ENCODE measurements at places on chromosomes 12 and 14. TPM values are rescaled to one million over a fixed set of nuclear protein-coding genes. Genes with fewer than 3 reads are reported as not detected.

DNA sequence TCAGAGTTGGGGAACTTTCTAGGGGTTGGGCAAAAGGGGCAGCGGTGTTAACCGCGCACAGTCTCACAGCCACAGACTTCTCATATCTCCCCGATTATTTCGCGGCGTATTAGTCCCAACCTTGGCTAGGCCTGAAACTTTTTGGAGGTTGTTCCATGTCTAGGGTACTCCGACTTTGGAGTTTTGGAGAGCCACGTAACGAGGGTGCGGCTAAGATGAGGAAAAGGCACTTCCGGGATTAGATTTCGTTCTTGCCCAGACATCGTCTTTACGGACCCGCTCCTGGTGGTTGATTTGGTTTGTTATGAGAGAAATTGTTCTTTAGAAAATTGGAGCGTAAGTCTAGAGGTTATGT, 513 bp downstream of the CCNK start:
- no peaks in the 10 kb centered on the region for H3K36me3 ChIP-seq
- peak overlapping the region; percentile 74 for H3K27ac ChIP-seq
- H3K4me3 ChIP-seq: peak overlapping the region; percentile 78
- peaks cover 8% of the 10 kb centered on the region for H3K4me1 ChIP-seq

DNA sequence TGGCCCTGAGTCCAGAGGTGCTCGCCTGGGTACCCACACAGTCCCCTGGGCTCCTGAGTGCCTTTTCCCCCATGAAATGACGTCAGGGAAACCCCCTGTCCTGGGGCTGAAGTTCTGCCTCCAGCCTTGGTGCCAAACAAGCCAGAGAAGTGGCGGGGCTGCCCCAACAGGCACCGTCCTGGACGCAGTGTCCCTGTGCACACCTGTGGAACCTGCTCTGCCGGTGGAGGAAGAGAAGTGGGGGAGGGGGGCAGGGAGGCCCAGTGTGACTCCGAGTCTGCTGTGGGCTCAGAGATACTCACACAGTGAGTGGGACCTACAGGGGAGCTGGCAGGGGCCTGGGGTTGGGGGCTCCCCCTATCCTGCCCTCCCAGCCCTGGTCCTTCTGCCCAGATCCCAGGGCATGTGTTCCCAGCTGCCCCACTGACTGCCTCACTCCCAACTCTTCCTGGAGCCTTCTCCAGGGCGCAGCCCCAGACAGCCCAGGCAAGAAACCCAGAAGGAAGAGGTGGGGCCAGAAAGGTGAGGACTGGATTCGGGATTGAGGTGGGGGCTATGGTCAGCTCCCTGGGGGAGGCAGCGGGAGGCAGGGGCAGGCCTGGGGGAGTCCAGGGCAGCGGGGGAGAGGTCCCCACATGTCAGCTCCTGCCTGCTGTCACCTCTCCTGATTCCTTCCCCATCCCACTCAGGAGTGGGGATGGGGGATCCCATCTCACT, 24.7 kb downstream of the CCDC85C start:
- no peaks in the 10 kb centered on the region for H3K36me3 ChIP-seq
- H3K4me1 ChIP-seq: no peaks in the 10 kb centered on the region
- no peak for DNase-seq
- H3K4me3 ChIP-seq: no peak overlapping the region
- H3K27me3 ChIP-seq: no peaks in the 10 kb centered on the region

DNA sequence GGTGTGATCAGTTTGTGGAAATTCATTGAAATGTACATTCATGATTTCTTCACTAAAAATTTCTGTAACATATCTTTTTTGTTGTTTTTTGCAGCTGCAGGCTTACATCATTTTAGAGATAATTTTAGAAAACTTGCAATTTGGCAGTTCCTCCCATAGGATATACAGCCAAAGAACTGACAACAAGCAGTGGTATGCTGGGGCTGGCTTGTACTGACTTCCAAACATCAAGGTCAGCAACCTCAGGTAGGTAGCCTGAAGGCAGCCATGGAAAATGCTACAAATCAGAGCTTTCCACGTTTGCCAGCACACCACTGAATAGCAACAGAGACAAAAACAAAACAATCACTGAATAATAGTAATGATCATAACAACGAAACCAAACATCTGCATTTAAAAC, 21.2 kb downstream of the TRIM9 start:
- no peak overlapping the region for H3K27ac ChIP-seq
- H3K4me1 ChIP-seq: no peaks in the 10 kb centered on the region
- H3K27me3 ChIP-seq: no peaks in the 10 kb centered on the region

DNA sequence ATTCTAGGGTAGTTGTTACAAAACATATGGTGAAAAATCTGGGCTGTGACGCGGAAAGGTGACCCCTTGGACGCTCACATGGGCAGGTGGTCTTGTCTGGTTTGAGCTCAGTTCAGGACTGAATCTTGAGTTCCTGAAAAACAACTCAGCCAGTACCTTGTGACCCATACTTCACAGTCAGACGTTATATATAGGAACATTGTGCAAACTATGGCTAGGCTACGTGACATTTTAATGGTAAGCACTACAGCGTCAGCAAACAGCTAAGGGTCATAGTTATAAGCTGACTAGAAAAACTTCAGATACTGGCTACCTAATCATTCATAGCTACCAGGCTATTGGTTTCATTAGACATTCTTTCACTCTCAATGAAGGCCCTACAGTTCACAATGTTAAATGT, 14.8 kb upstream of the EDDM3A start:
- H3K27me3 ChIP-seq: no peaks in the 10 kb centered on the region
- no peaks in the 10 kb centered on the region for H3K4me1 ChIP-seq
- H3K36me3 ChIP-seq: no peaks in the 10 kb centered on the region
- no peak for DNase-seq
- H3K27ac ChIP-seq: no peak overlapping the region

- H3K27me3 ChIP-seq: no peaks in the 10 kb centered on the region
- no peaks in the 10 kb centered on the region for H3K4me1 ChIP-seq
- no peak overlapping the region for H3K27ac ChIP-seq
- H3K36me3 ChIP-seq: no peaks in the 10 kb centered on the region
- no peak for DNase-seq
Observed at GRCh38 chr12:120962532-120963020, 15.8 kb upstream of the HNF1A start.

DNA sequence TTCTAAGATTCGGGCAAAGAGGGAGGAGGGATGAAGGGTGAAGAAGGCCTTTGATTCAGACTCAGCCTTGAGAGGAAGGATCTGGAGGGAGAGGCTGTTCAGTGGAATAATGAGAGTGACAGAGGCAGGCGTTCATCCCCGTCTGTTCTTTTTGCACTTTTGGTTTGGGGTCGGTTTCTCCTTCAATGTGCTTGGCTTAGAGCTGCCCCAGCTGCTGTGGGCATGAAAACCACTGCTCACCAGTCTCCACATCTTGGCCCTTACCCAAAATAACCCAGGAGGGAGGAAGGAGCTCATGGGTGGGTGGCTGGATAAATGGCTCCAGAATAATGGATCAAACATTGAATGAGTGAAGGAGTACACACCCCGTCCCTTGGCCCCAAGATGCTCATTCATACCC, 261.7 kb upstream of the FKBP4 start:
- no peaks in the 10 kb centered on the region for H3K36me3 ChIP-seq
- H3K27ac ChIP-seq: no peak overlapping the region
- no peak for DNase-seq
- H3K27me3 ChIP-seq: no peaks in the 10 kb centered on the region
- no peak overlapping the region for H3K4me3 ChIP-seq
- H3K4me1 ChIP-seq: no peaks in the 10 kb centered on the region

GRCh38 chr14:34623506-34623905, 6.4 kb downstream of the SNX6 start:
- no peak for DNase-seq
- H3K4me3 ChIP-seq: no peak overlapping the region
- H3K27ac ChIP-seq: no peak overlapping the region
- no peaks in the 10 kb centered on the region for H3K27me3 ChIP-seq
- H3K4me1 ChIP-seq: no peaks in the 10 kb centered on the region

GRCh38 chr12:105524961-105525360, 194.5 kb downstream of the C12orf75 start:
- H3K27ac ChIP-seq: no peak overlapping the region
- H3K36me3 ChIP-seq: no peaks in the 10 kb centered on the region
- no peaks in the 10 kb centered on the region for H3K4me1 ChIP-seq
- H3K27me3 ChIP-seq: no peaks in the 10 kb centered on the region
- no peak for DNase-seq
- H3K4me3 ChIP-seq: no peak overlapping the region

DNA sequence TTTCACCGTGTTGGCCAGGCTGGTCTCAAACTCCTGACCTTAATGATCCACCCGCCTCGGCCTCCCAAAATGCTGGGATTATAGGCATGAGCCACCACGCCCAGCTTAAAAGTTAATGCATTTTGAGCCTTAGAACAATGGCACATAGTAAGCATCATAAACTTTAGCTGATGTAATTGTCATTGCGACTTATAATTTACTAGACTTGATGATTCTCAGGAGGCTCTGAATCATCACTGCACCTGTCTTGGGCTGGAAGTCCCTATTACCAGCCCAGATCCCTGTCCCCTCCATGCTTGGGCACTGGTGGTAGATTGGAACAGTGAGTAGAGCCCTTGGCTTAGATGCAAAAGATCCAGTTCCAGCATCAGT, 26.1 kb downstream of the KMT5A start:
- no peak overlapping the region for H3K4me3 ChIP-seq
- H3K4me1 ChIP-seq: no peaks in the 10 kb centered on the region
- H3K27me3 ChIP-seq: no peaks in the 10 kb centered on the region
- H3K36me3 ChIP-seq: peaks cover 3% of the 10 kb centered on the region

- H3K36me3 ChIP-seq: no peaks in the 10 kb centered on the region
- no peak overlapping the region for H3K4me3 ChIP-seq
- DNase-seq: no peak
- H3K27ac ChIP-seq: no peak overlapping the region
- H3K4me1 ChIP-seq: no peaks in the 10 kb centered on the region
- H3K27me3 ChIP-seq: no peaks in the 10 kb centered on the region
Observed at GRCh38 chr14:55730592-55731310, 150.7 kb downstream of the KTN1 start.

- DNase-seq: no peak
- H3K36me3 ChIP-seq: no peaks in the 10 kb centered on the region
- no peaks in the 10 kb centered on the region for H3K27me3 ChIP-seq
- no peaks in the 10 kb centered on the region for H3K4me1 ChIP-seq
Observed at GRCh38 chr14:72621387-72622065, 272.4 kb downstream of the DPF3 start.

- H3K4me3 ChIP-seq: no peak overlapping the region
- H3K27ac ChIP-seq: no peak overlapping the region
- H3K27me3 ChIP-seq: no peaks in the 10 kb centered on the region
- no peak for DNase-seq
- H3K4me1 ChIP-seq: no peaks in the 10 kb centered on the region
- no peaks in the 10 kb centered on the region for H3K36me3 ChIP-seq
Observed at GRCh38 chr12:2411616-2412304, 359.0 kb downstream of the CACNA1C start.

GRCh38 chr14:83909507-83909906, 1620.4 kb upstream of the FLRT2 start:
- H3K27ac ChIP-seq: no peak overlapping the region
- no peaks in the 10 kb centered on the region for H3K4me1 ChIP-seq

DNA sequence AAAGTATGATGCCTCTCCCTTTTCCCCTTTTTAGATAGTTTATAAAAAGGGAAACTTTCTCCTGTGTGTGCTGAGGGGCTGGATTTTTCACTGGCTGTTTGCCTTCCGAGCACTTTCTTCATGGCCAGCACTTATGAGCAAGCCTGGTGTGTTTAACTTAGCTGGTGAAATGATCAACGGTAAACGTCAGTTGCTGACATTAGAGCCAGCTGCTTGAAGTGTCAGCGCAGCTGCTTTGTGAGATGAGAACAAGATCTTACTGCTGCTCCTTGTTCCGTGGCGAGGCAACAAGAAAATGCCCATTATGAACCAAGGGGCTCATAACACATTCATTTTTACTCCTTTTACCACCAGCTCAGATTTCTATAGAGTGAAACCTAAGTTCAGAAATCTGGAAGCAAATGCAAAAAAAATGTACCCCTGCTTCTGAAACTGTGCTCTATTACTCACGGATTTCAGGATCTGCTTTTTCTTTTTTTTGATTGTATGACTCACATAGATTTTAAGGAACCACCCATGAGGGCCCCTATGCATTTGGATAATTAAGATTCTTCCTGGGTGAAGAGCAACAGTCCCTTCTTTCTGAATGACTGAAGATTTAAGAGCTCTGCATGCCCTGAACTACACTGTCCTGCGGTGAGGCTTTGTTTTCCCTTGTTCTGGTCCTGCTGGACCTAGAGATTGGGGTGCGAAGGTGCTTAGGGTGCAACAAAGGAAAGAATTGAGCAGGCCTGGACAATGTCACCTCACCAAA, 74.3 kb upstream of the CPM start:
- H3K27ac ChIP-seq: no peak overlapping the region
- H3K36me3 ChIP-seq: no peaks in the 10 kb centered on the region
- no peaks in the 10 kb centered on the region for H3K27me3 ChIP-seq
- H3K4me3 ChIP-seq: no peak overlapping the region

- peaks cover 7% of the 10 kb centered on the region for H3K27me3 ChIP-seq
- peaks cover 9% of the 10 kb centered on the region for H3K4me1 ChIP-seq
- H3K36me3 ChIP-seq: no peaks in the 10 kb centered on the region
- H3K27ac ChIP-seq: no peak overlapping the region
- no peak for DNase-seq
Observed at GRCh38 chr14:56795284-56795622, 15.0 kb downstream of the OTX2 start.

- H3K27ac ChIP-seq: no peak overlapping the region
- H3K36me3 ChIP-seq: no peaks in the 10 kb centered on the region
- no peak overlapping the region for H3K4me3 ChIP-seq
- no peaks in the 10 kb centered on the region for H3K4me1 ChIP-seq
- no peak for DNase-seq
Observed at GRCh38 chr12:7180685-7181084, 8.8 kb upstream of the PEX5 start.

DNA sequence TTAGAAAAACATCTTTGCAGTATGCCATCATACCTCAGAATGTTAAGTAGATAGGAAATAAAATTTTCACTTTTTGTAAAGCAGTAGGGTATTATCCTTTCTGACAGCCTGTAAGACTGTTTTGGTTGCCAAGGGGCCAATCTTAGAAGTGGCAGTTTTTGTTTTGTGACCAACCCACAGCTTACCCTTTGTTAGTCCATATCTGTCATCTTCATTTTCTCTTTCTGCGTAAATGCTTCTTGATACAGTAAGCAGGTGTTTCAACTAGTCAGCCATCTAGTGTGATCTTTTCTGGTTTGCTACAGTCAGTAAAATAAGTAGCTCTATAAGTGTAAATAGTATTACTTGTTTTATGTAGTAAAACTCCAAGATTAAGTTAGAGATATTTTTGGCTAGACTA, 8.8 kb downstream of the PPM1A start:
- no peak overlapping the region for H3K4me3 ChIP-seq
- H3K27me3 ChIP-seq: no peaks in the 10 kb centered on the region
- no peaks in the 10 kb centered on the region for H3K36me3 ChIP-seq
- DNase-seq: no peak

Gene LYSET
- 7.6 TPM for total RNA-seq

Gene SMOC1
- 22.3 TPM for total RNA-seq

Gene CLEC1B
- 20.2 TPM for total RNA-seq

Gene ACYP1
- 3.2 TPM for total RNA-seq

Gene ZFC3H1
- total RNA-seq: 22.4 TPM

Gene SAV1
- 13.8 TPM for total RNA-seq

Gene OR6C2
- not detected for total RNA-seq

Gene FBLN5
- 6.7 TPM for total RNA-seq

Measured in right lobe of liver (tissue), 6 donors.